DND-41 (cell line): ENCODE measurements at places on chromosomes 5 and 9.
A peak's percentile ranks its signal among the peaks of the same experiment; 100 is the strongest.

DNA sequence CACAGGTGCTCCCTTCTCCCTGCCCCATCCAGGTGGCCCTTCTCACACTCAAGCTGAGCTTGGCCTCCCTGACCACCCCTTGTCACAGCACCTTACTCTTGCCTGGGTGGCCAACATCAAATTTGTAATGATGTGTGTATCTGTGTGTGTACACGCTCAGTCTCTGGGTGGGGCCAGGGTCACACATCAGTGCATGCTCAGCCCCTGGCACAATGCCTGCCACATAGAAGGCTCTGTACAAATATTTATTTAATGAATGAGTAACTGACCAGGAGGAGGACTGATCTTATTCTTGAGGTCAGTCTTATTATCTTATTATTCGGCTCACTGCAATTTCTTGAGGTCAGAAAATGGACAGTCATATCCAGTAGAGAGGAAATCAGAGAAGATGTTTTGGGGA, 41.3 kb upstream of the HAND1 start:
- no peak for DNase-seq

DNA sequence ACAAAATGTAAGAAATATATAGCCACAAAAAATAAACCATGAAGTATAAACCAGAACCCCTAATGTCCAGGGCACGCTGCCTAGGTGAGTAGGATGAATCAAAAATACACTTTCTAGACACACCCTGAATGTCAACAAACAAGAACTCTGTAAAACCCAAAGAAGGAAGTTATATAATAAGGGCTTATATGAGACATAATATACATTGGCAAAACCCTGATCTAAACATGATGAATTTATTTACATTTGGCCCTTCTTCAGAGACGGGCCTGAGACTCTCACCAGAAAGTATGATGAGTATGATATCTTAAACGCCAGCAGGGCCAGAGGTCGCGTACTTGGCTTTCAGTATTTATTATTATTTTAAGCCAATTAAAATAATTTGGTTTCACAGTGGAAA, 125.1 kb upstream of the FST start:
- no peak for DNase-seq

- DNase-seq, result no peak
Observed at GRCh38 chr5:82164977-82165713, 113.0 kb downstream of the RPS23 start.

DNA sequence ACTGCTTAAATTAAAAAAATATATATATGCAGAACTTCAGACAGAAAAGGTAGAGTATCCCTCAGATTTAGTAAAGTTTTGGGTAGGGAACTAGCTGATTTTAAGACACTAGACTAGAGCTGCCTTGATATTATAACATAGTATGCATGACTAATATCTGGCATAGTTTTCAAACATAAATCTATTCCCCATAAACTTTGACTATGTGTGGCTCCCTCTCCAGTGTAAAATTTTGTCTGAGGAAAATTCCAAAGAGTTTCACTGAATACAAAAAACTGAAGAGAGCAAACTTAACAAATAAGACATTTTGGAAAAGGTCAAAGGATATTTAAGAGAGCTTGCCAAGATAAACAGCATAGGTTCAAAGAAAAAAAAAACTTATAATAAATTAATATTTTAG, 66.2 kb upstream of the ZNF462 start:
- no peak for DNase-seq

DNA sequence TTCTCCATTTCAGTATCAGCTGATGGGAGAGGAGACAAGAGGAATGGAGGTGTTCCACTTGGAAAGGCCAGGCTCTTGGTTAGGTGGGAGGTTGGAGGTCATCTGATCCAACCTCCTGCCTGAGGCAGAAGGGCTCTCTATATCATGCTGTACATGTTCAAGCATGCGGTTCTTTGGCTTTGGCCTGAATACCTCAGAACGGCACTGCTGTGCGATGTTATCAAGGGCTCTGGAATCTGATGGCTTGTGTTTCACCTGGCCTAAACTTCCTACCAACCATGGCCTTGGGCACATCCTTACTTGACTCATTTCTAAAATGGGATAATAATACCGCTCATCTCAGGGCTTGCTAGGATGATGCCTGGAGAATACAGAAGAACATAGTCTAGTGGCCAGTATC, 90.1 kb upstream of the FAM169A start:
- no peak for DNase-seq

- no peak for DNase-seq
Observed at GRCh38 chr9:88319936-88320747, 68.1 kb upstream of the SPIN1 start.

DNA sequence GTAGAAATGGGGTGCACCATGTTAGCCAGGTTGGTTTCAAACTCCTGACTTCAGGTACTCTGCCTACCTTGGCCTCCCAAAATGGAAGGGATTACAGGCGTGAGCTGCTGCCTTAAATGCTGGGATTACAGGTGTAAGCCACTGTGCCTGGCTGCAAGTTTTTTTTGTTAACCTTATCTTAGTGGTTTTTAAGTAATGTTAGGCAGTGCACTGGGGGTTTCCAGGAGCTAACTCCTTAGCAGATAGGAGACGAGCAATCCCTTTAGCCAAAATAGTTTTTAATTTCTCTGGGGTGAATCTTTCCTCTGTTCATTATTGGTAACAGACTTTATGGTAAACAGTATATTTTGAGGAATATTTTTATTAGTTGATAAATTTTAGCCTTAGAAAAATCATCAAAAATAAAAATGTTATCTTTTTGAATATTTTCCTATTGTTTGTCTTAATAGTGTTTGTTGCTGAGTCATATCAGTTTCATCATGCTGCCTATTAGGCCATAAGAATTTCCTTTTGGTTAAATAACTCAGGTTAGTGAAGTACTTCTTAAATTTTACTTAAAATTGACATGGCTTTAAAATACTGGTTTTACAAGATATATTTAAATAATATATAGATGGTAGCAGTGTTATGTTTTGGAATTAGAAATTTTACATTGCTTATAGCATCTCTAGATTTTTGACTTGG, 37.9 kb downstream of the LMNB1 start:
- DNase-seq, result no peak

- no peak for DNase-seq
Observed at GRCh38 chr5:166909926-166910325, 1381.5 kb upstream of the WWC1 start.

DNA sequence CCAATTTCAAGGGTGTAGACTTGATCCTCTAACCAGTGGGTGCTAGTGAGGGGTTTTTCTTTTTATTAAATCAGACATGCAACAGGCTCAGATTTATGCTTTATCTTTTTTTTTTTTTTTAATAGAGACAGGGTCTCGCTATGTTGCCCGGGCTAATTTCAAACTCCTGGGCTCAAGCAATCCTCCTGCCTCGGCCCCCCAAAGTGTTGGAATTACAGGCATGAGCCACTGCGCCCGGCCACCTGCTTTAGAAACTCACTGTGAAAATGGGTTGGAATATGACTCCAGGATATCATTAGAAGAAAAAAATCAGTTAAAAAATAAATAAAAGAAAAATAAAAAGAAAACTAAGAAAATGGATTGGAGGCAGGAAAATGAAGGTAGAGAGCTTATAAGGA, 50.7 kb downstream of the STOM start:
- no peak for DNase-seq

GRCh38 chr5:43514025-43514424, 923 bp downstream of the C5orf34 start:
- DNase-seq, result no peak

- no peak for DNase-seq
Observed at GRCh38 chr5:41356786-41357185, 143.5 kb upstream of the C6 start.

- DNase-seq, result no peak
Observed at GRCh38 chr9:105055917-105056316, 128.0 kb upstream of the ABCA1 start.

DNA sequence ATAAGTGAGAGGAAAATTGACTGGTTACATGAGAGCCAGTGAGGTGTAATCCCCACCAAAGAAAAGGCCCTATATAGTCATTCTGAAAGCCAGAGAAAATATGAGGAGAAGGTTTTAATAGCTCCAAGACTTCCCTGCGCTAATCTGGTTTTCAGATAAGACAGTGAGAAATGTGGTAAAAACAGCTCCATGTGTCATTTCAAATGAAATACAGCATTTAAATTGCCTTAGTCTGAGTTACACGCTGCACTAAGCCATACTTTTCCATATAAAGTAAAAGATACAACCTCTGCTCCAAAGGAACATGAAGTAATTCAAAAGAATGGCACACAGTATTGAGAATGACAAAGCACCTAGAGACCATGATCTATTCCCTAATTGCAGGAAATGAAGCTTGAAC, 378.0 kb upstream of the PDE4D start:
- no peak for DNase-seq

- no peak for DNase-seq
Observed at GRCh38 chr9:2524601-2525000, 97.0 kb upstream of the VLDLR start.

- no peak for DNase-seq
Observed at GRCh38 chr9:96514800-96515158, 64.8 kb downstream of the HABP4 start.

DNA sequence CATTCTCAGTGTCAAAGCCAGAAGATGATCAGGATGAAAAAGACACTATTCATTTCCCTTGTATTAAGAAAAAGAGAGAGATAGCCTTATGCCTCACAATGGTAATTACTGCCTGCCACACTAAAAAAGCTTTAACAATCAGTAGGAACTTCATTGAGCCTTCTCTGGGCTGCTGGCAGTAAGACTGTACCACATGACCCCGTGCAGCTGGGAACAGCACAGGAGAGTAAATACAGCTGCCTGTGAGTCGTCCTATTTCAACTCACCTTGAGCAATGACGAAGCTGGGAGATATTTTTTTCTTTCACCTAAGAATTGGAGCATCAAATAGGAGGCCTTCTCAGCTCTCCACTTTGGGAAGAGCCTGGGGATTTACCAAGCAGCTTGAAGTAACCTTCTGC, 316.3 kb downstream of the GABRB2 start:
- peak; percentile 5 for DNase-seq

- DNase-seq, result no peak
Observed at GRCh38 chr5:9468060-9468388, 77.9 kb downstream of the SEMA5A start.

GRCh38 chr5:18745988-18746615, 1111.8 kb downstream of the TAF11L14 start:
- peak; percentile 77 for DNase-seq

- DNase-seq, result no peak
Observed at GRCh38 chr5:115388240-115388639, 91.8 kb upstream of the CCDC112 start.

DNA sequence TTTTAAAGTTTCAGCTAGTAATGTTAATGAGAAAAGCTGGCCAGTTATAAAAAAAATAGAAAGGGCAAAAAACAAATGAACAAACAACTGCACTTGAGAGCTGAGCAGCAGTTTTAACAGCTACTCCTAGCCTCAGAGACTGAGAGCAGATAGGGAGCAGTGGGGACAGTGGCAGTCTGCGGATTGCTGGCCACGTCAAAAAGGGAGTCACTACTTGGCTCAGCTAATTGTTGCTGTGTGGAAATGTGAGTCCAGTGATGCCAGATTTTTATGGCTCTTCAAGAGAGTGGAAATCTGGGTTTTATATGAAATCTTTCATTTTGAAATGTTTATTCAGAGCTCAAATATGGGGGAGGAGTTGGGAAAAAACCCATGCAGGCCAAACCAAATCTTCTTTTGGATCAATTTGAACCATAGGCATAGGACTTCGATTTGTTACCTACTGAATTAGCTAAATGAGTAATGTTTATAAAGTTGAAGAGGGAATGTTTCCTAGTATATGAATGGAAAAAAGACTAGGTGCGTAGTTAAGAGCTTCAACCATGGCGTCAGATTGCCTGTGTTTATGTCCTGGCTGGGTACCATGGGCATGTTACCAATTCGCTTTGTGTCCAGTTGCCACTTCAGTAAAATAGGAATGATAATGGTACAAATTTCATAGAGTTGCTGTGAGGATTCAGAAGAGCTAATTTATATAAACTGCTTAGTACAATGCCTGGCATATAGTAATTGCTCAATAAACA, 102.1 kb downstream of the PAM start:
- no peak for DNase-seq

GRCh38 chr5:135824541-135825041, 9.9 kb upstream of the SLC25A48 start:
- no peak for DNase-seq

DNA sequence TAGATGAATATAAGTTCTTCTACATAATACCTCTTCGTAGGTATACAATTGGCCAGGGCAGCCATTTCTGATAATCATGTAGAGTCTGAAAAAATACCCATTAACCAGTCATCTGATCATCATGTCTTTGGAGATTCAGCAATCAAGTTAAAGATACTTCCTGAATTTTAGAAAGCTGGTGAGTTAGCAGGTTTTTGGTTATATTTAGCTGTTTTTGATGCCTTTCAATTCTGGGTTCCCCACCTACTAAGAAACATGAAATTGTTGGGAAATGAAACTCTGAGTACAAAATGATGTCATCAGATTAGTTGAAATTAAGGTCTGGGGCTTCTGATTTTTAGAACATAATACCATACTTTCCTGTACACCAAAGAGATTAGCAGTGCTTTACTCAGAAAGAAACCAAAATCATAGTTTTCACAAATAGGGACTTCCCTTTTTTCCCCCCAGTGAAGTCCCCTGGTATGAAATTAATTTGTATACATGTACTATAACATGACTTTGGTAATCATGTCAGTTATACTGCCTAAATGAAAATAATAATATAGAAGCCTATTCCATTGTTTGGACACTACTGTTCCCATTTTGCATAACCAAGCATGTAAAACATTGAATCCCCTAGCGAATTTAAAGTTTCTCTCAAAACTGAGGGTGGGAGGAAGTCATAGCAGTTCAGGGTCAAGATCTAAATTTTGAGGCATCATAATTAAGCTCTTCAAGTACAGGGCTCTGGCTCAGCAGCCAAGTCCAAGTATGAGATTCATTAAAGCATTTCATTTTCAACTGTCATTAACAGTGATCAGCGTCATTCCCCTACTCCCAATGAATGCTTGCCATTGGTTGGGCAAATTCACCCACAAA, 17.9 kb downstream of the PRLR start:
- DNase-seq, result no peak

DNA sequence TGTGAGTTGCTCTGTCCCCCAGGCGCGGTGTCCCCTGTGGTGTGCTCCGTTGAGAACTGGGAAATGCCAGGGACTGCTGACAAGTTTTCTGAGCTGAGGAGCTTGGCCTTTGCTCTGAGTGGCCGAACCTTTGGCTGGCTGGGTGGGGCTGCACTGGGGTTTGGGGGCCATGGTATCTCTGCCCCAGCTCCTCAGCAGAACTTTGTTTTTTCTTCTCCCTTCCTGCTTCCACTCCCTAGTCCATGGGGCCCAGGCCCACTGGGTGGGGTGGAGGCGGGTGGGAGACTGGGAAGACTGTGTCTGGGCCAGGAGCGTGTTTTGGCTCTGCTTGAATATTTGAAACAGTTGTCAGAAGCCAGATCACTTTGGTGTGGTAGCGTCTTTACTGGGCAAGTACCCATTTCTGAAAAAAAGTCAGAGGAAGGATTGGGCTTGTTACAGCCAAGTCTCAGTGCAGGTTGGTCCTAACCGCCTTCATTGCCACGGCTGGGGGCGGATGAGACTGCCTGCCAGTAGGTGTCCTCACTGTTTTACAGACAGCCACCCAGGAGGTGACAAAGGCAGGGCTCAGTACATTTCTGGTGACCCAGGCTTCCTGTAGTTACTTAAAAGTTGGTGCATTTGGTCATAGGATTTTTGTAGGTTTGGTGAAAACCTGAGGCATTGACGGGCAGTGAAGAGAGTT, 92.7 kb downstream of the DAB2IP start:
- peak; percentile 16 for DNase-seq
